ENCODE measurements at places on chromosomes 7 and 10.

- no peak for DNase-seq
Measured at GRCh38 chr7:1536743-1537534, 6.4 kb downstream of the MAFK start.

DNA sequence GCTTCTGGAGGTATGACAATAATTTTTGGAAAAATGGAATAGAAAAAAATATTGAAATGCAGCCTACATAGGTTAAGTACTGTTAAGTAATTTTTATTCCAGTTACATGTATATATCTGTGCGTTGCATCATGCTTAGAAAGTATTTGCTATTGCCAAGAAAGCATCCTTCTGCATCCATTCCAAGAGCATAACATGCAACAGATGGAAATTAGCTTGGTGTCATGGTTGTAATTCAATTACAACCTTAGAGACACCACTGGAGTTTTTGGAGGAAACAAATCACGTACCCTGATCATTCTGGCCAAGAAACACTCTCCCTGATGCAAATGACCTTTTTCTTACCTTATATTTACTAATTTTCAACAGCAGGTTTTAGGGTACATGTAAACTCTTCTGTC, 1.7 kb downstream of the AKR1B1 start:
- no peak for DNase-seq

DNA sequence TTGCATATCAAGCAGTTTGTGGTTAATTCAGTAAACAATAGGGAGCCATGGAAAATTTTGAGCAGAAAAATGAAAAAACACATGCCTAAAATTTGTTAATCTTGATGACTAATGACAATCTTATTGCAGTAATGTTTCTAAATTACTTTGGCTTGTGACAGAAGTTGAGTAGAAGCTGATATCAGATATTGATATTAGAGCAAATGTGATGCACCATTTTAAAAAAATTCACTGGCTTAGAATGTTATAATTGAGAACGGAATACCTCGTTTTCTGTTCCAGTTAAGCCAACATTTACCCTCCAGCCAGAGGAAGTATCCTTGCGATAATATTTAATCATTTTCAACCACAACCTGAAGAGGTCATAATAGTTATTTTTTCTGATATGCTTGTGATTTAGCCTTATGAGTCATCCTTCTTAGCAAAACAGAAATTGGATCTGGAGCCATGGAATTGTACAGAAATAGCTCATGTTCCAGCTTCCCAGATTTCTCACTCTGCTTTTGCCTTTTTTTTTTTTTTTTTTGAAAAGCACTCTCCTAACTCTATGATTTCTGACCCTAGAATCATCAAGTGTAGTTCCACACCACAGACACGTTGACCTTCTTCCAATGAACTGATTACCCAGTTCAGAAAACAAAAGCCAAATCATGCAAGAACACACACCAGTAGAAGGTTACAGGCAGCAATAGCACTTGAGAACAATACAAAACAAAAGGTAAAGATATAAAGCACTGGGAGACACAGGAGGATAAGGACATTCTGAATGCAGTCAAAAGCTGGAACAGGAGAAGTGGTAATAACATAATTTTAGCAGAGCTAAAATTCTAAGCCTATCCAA, 96.8 kb upstream of the PHYHIPL start:
- no peak for DNase-seq

DNA sequence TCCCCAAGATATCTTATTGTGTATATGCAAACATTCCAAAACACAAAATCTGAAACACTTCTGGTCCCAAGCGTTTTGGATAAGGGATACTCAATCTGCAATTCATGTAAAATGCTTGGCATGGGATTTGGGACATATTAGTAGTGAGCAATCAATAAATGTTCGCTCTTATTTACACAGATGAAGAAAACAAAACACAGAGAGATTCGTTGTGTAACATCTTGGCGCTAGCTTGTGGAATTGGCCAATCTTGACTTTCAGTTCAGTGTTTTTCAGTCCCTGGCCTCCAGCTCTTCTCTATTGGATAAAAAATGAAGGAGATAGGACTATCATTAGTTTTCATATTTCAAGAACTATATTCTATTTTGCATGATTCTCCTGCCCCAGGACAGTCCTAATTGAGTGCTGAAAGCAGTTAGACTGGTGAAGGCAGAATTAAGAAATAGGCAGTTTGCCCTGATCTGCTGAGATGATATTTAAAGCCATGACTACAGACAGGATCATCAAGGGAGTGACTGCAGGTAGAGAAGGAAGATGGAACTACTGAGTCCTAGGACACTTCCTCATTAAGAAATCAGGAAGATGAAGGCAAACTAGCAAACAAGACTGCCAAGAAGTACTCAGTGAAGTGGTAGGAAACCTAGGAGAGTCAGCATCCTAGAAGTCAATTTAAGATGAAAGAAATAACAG, 1.8 kb downstream of the PNLIPRP3 start:
- DNase-seq, result no peak

DNA sequence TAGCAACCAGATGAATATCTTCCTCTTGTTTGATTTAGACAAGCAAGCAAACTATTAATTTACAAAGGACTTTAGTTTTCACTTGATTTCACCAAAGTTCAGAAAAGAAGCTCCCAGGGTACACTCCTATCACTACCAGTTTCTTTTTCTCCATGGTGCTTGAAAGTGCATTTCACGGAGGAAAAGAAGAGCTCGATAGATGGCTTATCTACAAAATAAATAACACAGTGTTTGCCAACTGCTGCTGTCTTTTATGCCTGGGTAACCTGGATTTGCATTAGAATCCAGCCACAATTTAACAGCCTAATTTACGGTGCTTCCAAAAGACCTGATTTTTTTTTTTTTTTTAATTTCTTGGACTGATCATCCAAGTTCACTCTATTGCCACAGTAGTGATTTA, 275.7 kb downstream of the GPR37 start:
- DNase-seq, result peak; percentile 48

DNA sequence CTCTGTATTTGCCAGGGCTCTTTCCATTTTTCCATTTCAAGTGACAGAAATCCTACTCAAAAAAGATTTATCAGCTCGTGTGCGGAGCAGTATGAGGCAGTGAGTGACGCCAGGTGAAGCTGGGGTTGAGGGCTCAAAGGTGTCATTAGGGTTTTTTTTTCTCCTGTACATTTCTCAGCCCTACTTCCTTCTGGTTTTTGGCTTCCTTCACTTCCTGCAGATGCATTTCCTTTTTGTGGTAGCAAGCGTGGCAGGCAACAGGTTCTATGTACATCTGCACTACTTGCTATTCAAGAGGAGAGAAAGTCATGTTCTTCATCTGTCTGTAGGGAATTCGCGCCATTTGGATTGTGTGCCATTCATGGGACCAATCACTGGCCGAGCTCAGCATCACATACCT, 52.8 kb upstream of the AOAH start:
- DNase-seq, result no peak

- no peak for DNase-seq
Measured at GRCh38 chr7:158113321-158114025, 474.1 kb downstream of the PTPRN2 start.

DNA sequence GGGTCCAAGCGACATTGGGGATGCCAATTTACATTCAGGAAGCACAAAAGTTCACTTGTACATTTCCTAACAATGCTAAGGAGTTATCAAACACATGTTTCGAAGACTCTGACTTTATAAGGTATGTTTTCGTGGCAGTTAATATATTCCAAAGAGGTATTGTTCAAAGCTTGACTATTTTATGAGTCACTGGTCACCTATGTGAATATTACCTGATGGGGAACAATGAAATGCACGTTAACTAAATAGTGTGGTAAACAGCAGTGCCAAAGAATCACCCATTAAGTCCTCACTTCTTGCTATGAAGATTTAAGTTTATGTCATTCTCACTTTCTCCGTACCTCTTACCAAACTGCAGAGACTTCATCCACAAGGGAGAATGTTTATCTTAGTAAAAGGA, 550.2 kb downstream of the SORCS1 start:
- DNase-seq, result no peak

- DNase-seq, result no peak
Measured at GRCh38 chr7:90788052-90788451, 191.9 kb downstream of the CDK14 start.

DNA sequence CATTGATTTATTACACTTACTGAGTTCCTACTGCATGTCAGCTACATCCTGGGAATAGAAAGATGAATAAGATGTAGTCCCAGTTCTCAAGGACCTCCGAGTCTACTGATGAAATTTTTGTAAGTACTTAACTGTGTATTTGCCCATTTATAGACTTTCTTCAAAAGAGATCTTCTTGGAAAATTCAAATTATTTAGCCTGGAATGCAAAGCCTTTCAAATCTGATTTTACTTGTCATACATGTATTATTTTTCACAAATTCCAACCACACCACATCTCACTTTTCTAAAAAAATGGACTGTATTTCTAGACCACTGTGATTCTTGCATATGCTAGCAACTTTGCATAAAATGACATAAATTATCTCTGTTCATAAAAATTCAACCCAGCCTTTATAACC, 581.3 kb downstream of the ATRNL1 start:
- DNase-seq, result no peak

GRCh38 chr10:1177936-1178335, 121.8 kb downstream of the WDR37 start:
- no peak for DNase-seq

DNA sequence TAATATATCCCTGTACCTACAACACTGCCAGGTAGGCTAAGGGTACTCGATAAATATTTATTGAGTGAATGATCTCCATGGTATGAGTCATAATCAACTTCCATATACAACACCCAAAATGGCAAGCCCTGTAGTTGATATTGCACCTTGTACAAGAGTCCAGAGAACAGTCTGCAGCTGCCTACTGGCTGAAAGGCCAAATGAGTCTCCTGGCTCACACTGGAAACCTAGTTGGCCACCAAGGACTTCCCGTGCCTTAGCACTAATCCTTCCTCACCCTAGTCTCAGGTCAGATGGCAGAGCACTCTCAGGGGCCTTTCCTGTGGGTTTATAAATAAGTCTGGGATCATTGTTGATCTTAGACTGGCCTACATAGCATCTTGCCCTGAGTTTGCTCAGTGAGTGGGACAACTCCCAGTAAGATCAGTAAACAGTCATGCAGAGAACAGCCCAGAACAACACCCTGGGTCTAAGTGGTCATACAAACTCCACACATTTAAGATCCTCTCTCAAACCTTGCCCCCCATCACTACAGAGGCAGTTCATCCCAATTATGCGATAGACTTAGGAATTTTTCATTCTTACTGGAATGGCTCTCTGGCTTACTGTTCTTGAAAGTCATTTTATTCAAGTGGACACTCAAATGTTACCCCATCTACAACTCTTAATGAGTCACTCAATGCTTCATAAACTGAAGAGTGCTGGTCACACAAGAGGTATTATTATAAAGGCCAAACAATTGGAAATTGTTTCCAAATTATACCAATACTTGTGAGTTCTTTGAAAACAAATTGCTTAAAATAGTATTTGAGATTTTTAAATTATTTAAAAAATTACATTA, 14.7 kb upstream of the SLC16A9 start:
- DNase-seq, result no peak

DNA sequence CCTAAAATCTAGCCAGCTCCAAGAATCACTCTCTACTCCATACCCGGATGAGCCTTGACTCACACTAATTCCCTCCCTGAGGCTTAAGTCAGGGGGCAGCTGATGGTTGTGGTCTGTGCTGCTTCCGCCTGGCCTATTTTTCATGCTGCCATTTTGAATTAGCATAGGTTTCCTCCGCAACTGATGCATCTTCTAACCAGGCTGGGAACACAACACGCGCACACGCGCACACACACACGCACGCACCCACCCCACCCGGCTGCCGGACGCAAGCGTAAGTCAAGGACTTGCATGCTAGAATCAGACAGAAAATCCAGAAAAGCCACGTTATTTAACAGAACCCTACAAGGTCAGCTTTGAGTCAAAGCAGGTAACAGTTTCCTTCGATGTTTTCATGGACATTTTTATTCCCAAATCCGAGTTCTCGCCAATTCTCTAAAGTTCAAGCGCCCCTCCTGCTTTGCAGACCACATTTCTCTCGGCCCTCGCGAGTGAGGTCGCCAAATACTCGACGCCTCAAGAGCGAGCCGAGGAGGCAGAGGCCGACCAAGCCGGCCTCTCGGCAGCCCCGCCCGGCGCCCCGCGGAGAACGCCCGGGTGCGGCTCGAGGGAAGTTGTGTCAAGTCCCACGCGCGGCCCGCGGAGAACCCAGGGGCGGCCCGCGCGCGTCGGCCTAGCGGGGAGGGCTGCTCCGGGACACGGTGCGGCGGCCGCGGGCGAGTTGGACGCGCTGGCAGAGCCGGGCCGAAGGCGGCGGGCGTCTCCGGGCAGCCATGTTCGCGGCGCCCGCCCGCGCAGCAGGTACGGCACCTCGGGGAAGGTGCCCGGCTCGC, 961 bp downstream of the SCRN1 start:
- DNase-seq, result peak; percentile 19

- DNase-seq, result no peak
Measured at GRCh38 chr10:24771943-24772694, 48.4 kb upstream of the ARHGAP21 start.

- DNase-seq, result no peak
Measured at GRCh38 chr7:43076189-43076605, 36.2 kb upstream of the HECW1 start.

DNA sequence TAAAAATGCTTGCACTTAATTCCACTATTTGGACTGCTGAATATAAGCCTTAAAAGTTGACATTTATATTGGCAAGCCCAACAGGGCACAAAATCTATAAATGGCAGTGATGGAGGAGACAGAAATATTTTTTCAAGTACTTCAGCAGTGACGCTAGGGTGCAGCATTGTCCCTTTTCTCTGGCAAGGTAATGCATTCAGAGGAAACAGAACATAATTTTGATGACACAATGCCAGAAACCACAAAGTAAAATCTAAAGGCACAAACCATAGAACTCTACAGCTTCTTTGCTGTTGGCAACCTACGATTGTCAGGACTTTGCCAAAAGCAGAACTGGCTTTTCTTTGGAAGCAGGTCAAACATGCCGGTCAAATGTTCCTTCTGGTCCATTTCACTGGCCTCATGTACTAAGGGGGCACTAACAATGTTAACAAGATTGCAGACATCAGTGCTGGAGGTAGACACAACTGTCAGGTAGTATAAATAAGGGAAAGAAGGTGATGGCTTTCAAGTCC, 30.9 kb upstream of the FAM133B start:
- DNase-seq, result peak; percentile 51

GRCh38 chr10:5283305-5284158, 81.2 kb upstream of the UCN3 start:
- DNase-seq, result no peak

DNA sequence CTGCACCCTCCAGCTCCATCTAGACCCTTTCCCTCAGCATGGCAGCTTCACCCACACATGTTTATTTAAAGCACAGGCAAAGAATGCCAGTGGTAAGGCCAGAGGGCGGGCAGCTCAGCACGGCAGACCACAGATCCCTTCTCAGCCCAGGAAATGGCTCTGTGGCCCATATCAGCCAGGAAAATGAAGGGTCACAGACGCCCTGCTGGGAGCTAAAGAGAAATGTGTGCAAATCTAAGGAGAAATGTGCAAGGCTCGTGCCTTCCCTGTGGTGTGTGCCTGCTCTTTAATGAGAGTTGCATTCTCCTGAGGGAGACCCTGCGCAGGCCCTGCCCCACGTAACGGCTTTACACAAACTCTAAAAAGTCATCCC, 23.0 kb downstream of the PTPRN2 start:
- no peak for DNase-seq

Data from NCI-H1417 treated with DMSO at 0.1 percent for 48 hours (cell line).